ENCODE measurements at places on chromosomes 2 and 18.

GRCh38 chr2:192195548-192196418, 1.1 kb upstream of the TMEFF2 start:
- peak; percentile 27 for DNase-seq

- no peak for DNase-seq
Measured at GRCh38 chr2:43465234-43465633, 130.6 kb downstream of the THADA start.

DNA sequence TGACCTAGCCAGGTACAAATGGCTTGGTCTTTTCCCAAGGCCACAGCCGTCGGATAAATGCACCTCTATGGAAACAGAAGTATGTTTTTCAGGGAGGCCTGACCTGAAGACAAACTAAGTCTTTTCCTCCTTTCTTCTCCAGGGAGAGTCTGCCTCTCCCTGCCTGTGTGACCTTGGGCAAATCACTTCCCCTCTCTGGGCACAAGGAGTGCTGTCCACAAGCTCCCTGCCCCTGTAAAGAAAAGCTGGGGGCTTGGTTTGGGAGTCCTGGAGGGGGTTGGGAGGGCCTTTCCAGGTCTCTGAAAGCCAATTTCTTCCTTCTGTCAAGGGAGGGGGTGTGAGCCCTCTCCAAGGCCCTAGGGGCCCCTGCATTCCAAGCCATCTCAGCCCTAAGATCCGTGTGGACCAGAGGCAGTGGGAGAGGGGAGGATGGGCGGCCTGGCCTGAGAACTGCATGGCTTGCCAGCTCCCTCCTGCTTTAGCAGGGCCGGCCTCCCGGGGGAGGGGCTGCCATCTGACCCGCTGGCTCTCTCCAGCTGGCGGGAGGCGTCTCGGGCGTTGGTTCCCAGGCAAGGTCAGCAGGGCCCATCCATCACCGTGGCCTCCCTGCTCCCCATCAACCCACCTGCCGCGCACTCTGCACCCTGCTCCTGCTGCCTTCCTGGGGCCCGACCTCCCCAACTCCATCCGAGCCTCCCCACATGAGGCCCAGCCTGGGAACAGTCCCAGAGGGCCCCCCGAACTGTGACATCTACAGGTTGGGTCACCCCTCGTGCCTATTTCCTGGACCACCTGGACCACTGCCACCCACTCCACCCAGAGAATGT, 61.4 kb downstream of the SMAD7 start:
- peak; percentile 45 for DNase-seq

- no peak for DNase-seq
Measured at GRCh38 chr2:226608451-226608850, 191.2 kb downstream of the IRS1 start.

DNA sequence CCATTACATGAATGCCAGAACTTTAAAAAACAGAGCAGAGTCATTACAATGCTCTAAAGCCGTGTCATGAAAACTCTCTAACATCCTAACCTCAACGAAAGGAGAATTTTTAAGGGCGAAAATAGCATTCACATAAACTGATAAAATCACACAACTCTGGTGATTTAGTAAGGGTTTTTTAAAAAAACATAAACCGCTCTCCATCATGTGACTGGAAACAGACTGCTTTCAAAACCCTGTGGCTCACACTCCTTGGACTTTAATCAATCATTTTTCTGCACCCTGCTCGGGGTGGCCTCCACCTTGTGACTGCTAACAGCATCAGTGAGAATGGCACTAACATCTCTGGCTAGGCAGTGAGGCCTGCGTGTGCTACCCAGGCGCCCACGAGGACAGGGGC, 12.1 kb downstream of the DOCK10 start:
- no peak for DNase-seq

GRCh38 chr2:195270466-195271039, 386.5 kb upstream of the SLC39A10 start:
- no peak for DNase-seq

- peak; percentile 99 for DNase-seq
Measured at GRCh38 chr2:53559302-53559966, 208.2 kb upstream of the CHAC2 start.

DNA sequence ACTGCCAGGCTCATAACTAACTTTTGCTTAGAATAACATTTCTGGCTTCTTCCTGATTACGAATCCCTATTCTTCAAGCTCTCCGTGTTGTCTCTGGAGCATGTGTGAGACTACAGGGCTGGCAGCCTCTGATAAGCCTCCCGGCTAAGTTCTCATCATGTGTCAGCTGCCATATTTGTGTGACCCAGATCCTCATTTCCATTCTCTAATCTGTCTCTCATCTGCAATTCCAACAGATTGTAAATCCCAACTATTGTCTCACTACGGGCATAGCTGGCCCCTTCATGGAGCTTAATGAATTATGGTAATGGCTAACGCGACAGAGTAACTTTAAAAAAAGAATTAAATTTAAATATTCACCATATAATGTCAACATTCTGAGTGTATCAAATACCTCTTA, 165.4 kb downstream of the CMPK2 start:
- DNase-seq = no peak

DNA sequence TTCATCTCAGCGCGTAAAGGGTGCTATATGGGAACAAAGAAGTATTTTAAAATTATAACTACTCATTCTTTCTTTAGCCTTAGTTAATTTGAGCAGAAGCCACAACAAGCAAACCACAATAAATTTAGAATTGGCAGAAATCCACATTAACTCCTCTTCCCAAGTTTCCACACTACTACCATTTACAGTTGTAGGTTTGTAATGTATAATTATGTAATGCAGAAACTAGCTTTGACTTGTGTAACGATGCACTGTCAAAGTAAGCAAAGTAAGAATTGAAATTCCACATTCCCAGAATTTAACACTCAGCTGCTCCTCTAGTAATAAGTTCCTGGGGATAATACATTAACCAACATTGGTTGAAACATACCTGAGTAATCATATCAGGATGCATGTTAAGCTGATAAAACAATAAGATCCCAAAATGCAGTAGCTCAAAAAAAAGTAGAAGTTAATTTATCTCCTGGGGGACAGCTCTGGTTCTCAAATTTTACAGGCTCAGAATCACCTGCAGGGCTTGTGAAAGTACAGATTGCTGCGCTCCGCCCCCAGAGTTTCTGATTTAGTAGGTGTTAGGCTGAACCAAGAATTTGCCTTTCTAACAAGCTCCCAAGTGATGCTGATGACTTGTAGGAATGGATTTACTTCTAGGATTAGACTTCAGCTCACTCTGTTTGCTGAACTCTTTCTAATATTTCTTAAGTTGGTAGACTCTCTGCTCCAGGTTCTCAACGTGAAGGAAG, 9.9 kb downstream of the GRP start:
- DNase-seq = no peak

DNA sequence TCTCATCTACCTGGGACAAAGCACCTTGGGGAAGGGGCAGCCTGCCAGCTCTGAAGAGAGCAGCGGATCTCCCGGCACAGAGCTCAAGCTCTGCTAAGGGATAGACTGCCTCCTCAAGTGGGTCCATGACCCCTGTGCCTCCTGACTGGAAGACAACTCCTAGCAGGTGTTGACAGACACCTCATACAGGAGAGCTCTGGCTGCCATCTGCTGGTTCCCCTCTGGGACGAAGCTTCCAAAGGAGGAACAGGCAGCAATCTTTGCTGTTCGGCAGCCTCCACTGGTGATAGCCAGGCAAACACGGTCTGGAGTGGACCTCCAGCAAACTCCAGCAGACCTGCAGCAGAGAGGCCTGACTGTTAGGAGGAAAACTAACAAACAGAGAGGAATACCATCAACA, 549.9 kb upstream of the LRATD1 start:
- no peak for DNase-seq

DNA sequence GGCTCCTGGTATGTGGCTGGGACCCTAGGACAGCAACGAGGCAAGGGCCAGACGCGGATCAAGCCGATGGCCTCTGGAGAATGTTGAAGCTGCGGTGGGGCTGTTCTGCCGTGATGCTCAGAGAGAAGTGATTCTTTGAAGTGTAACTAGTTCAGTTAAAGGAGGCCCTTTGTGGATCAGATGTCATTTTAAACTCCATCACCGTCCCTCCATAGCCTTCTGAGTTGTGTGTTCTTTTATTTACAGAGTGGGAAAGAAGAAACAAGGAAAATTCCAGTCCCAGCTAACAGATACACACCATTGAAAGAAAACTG, 403 bp downstream of the PNO1 start:
- DNase-seq = no peak

DNA sequence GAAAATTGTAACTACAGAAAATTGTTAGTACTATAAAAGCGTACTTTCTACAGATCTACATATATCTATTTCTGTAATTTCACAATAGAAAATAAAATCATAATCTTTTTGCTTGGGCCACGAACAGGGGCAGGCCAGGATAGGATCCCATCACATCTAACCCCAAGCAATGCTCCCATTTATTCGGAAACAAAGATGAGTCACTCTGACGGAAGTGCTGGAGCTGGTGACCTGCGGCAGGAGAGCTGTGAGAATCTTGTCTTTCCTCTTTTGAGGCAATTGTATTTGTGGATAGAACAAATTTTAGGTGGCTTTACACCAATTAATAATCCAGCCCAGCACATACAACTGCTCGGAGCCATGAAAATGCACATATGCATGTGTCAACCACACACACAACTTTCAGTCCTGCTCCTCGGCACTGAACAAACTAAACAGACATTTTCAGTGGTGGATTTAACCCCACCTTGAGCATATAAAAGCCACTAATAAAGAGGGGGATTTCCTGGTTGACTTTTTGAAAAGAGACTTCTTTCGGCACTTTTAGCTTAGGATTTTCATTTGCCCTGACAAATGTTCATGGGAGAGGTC, 22.3 kb upstream of the INSIG2 start:
- no peak for DNase-seq

DNA sequence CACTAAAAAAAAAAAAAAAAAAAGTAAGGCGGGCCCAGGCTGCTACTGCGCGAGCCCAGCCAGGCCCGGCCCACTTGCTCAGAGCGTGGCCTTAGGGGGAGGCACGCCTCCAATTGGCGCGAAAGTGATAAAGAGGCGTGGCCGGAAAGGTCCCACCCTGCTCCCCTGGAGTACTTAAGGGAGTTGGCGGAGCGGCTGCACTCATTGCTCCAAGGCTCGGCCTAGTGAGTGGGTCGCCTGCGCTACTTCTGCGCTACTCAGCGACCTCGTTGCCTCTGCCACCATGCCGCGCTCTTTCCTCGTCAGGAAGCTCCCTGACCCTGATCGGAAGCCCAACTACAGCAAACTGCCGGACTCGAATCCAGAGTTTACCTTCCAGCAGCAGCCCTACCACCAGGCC, 36.9 kb downstream of the UNC80 start:
- no peak for DNase-seq

GRCh38 chr2:241128266-241128665, 21.0 kb downstream of the PASK start:
- no peak for DNase-seq

DNA sequence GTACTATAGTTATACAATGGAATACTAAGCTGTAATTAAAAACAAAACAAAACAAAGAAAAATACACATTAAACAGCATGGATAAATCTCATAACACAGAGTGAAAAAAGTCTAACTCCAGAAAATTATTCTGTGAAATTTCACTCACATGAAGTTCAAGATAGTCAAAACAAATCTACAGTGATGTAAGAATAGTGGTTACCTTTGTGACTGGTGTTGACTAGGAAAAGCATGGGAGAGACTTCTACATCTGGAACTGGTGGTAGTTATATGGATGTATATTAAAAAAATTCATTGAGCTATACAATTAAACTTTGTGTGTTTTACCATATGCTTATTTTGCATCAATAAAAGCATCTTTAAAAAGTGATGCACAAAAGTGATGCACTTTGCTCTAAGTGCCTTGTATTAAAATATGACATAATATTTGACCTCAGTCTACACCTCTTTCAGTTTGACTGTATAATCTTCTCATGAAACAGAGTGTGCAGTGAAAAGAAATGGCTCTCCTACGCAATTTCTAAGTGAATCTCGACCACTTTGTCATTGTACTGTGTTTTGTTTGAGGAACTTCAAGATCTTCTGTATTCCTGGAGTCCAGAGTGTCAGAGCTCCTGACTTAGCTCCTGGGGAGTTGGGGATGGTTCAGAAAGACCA, 28.0 kb downstream of the STAT4 start:
- DNase-seq = no peak

GRCh38 chr2:224865016-224865415, 148.9 kb upstream of the CCDC195 start:
- no peak for DNase-seq

DNA sequence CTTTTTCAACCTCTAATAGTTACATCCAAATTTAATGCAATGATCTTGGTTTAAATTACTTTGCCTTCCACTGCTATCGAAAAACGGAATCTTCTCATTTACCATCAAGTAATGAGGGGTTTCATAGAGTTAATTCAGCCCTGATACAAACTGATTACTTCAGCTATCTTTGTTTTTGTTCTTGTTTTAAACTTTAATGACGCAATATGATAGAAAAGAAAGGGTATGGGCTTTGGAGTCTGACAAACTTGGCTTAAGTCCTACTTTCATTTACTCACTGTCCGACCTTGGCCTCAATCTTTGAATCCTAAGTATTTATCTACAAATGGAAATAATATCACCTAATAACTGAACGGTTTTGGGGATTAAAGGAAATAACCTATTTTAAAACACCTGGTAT, 16.1 kb downstream of the ADAM17 start:
- no peak for DNase-seq

DNA sequence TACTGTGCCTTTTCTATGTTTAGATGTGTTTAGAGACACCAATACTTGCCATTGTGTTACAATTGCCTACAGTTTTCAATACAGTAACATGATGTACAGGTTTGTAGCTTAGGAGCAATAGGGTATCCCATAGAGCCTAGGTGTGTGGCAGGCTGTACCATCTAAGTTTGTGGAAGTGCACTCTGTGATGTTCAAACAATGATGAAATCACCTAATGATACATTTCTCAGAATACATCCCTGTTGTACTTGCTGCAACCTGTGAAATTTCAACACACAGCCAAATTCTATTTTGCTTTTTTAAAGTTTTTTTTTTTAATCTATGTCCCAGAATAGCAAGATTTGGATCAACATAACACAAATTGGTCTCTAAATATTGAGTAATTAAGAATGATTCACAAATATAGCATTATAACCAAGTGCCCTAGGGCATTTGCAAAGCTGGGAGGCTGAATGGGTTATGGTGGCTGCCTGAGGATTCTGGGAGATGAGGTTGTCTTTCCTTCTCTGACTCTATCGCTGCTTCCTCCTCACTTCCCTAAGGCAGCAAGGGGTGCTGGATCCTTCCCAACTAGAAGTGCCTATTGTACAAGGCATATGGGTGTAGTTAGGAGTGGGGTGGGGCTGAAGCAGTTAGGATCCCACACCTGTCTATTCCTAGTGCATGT, 78.3 kb downstream of the SKA1 start:
- peak; percentile 87 for DNase-seq

- DNase-seq = no peak
Measured at GRCh38 chr2:63436488-63436887, 151.8 kb downstream of the WDPCP start.

Measured in NCI-H69 (cell line).